ENCODE measurements at places on chromosomes 5 and 9.

- DNase-seq = no peak
These were observed 18.0 kb downstream of the POLR1E start for GRCh38 chr9:37503736-37504135.

DNA sequence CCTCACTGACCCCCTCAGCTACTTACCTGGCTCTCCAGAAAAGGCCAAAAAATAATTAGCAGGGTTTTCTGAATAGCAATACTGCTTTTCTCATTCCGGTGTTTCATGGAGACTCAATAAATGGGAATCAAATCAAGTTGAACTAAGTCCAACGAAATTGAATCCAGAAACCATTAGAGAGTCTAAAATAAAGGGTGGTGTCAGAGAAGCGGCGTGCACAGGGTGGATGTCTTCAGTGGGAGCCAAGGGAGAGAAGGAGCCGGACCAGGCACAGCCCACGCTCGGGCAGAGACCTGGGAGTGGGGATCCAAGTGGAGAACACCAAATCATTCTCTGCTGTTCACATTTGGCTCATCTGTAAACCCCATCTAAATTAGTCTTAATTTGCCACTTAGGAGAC lies 40.2 kb upstream of the WWC1 start:
- no peak for DNase-seq

DNA sequence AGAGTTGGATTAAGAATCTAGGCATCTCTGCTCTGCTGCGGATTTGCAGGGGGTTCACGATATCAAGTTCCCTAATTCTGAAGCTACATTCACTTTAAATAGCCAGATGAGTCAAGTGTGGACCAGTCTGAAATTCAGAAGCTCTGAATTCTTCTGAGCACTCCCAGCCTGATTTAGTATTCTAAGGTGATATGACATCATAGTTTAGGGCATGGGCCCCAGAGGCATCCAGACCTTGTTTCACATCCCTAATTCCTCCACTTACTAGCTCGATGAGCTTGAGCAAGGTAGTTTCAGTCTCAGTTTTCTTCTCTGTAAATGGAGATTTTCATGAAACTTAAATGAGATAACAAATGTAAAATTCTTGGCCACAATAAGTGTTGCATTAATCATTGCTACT lies 65.2 kb downstream of the TMEM167A start:
- DNase-seq = no peak

GRCh38 chr5:180193749-180194375 lies 15.1 kb downstream of the RASGEF1C start:
- DNase-seq = no peak

DNA sequence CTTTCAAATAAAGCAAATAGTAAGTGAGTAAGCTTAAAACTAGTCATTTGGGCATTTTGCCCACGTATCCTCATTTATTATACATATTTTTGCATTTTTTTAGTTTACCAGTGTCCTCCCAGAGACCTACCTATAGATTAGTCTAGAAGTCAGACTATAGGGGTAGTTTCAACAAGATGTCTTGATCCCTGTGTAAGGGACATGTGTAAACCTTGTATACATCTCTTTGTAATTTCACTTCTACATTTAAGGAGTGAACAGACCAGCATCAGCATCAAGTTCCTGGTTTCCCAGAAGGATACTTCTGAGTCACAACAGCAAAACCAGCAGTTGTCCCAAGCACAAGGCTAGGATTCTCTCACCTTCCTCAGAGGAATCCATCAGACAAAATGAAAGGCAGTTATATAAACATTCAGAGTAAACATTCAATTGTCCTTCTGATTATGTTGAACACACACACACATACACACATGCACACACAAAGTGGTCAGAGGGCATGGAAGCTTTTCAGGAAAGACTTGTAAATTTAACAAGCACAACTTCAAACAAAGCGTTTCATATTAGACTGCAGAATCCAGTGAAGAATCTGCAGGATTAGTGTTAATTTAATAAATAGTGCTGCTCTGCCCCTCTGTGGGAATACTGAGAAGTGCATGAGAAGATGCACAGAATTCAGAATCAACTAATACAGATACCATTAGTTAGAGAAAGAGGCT lies 55.4 kb downstream of the HINT1 start:
- DNase-seq = peak; percentile 36

- no peak for DNase-seq
These were observed 706.3 kb upstream of the WWC1 start for GRCh38 chr5:167585184-167585583.

GRCh38 chr5:138666226-138666742 lies 86.9 kb upstream of the CTNNA1 start:
- DNase-seq = no peak

GRCh38 chr9:17695482-17695881 lies 116.6 kb downstream of the SH3GL2 start:
- no peak for DNase-seq

DNA sequence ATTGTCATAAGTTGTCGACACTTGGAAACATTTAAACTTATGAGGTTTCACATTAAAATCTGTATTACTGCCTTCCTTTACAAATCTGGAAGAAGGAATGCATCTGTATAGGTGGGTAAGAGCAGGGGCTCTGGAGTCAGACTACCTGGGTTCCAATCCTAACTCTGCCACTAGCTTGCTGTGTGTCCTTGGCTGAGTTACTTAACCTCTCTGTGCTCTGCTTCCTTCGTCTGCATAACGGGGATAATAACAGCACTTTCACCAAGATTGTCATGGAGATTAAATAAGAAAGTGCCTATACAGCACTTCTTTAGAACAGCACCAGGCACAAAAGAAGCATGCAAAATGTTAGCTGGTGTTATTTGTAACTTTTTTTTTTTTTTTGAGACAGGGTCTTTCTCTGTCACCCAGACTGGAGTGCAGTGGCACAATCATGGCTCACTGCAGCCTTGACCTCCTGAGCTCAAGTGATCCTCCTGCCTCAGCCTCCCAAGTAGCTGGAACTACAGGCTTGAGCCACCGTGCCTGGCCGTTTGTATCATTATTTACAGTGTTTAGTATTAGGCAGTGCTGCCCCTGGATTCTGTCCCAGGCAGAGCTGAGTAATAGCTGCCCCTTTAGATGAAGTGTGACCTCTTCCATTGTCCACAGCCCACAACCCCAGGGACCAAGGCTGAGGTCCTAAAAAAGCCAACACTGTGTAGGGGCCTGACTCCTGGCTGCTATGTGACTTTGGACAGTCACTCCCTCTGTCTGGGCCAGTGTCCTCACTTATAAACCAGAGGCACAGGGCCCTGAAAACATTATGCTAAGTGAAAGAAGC lies 25.4 kb upstream of the TTLL11 start:
- DNase-seq = no peak

- no peak for DNase-seq
These were observed 90.7 kb downstream of the FNBP1 start for GRCh38 chr9:129952337-129952736.

GRCh38 chr9:100473276-100474081 lies 530 bp downstream of the TMEFF1 start:
- peak; percentile 52 for DNase-seq

DNA sequence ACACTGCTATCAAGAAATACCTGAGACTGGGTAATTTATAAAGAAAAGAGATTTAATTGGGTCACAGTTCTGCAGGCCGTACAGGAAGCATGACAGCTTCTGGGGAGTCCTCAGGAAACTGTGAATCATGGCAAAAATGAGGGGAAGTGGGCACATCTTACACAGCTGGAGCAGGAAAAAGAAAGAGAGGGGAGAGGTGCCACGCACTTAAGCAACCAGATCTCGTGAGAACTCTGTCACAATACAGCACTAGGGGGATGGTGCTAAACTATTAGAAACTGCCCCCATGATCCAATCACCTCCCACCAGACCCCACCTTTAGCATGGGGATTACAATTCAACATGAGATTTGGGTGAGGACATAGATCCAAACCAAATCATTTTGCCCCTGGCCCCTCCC lies 105.5 kb upstream of the CPLX2 start:
- DNase-seq = no peak

DNA sequence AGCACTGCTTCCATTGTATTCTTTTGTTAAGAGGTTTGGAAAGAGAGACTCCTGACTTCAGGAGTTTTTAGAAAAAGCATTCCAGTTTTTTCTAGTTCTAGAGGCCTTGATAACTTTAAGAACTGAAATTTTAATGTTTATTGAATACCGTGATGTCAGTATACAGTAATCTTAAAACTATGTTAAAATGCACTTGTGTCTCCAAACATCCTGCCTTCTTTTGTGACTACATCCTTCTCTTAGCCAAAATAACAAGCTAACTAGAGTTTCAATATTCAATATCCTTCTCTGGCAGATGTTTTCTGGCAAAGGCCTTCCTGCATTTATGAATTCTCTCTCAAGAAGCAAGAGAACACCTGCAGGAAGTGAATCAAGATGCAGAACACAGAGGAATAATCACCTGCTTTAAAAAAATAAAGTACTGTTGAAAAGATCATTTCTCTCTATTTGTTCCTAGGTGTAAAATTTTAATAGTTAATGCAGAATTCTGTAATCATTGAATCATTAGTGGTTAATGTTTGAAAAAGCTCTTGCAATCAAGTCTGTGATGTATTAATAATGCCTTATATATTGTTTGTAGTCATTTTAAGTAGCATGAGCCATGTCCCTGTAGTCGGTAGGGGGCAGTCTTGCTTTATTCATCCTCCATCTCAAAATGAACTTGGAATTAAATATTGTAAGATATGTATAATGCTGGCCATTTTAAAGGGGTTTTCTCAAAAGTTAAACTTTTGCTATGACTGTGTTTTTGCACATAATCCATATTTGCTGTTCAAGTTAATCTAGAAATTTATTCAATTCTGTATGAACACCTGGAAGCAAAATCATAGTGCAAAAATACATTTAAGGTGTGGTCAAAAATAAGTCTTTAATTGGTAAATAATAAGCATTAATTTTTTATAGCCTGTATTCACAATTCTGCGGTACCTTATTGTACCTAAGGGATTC lies 43.1 kb downstream of the NDFIP1 start:
- peak; percentile 67 for DNase-seq

DNA sequence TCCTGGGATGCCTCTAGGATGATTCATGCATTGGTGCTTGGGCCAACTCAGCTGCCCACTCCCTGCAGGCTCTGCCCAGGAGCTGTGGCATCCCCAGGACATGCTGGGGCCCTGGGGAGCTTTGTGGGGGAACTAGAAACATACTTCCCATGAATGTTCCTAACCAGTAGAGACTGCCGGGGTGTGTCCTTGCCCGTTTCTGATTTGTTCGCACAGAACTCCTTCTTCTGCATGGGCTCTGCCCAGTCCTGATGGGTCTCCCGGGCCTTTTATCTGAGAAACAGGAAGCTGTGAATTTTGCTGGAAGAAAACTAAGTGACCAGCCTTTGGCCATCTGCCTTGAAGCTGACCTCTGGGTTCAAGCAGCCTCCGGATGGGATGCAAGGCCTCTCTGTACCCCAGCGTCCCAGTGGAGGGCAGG lies 71.6 kb upstream of the RNU6ATAC start:
- no peak for DNase-seq

GRCh38 chr5:13585324-13585723 lies 359.2 kb downstream of the DNAH5 start:
- no peak for DNase-seq

GRCh38 chr9:124611106-124611505 lies 103.9 kb upstream of the NR5A1 start:
- no peak for DNase-seq

DNA sequence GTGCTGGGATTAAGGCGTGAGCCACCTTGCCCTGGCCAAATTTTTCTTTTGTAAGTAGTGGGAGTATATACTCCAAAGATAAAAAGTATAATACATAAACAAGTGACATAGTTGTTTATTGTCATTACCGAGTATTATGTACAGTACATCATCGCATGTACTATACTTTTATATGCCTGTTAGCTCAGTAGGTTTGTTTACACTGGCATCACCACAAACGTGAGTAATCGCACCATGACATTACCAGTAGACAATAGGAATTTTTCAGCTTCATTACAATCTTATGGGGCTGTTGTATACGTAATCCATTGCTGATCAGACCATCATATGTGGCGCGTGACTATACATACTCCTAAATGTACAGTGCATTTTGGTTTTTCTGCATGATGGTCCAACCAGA lies 9.8 kb downstream of the SECISBP2 start:
- no peak for DNase-seq

DNA sequence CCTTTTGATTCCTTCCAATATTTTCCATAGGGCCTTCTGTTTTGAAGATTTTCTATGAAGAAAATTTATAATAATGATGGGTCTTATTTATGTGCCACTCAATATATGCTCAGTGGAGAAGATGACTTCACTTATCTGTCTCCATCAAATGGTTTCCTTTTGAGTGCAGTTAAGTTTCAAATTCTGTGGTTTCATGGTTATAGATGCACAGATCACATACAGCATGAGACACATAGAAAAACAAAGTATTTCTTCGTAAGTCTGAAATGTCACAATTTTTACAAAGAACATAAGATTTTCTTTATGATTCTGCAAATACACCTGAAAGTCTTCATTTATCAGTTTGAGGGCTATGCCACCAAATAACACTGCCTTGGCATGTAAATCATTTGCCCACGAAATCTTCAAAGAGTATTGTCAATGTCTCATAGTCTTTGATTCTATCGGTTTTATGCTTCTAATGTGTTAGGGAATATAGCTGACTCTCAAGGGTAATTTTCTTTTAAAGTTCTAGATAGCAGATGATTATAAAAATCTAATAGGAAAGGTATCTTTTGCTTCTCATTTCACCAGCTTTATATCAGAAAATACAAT lies 14.1 kb downstream of the CFAP95 start:
- no peak for DNase-seq

GRCh38 chr9:9563817-9564216 lies 1049.0 kb downstream of the PTPRD start:
- no peak for DNase-seq

- no peak for DNase-seq
These were observed 176.7 kb upstream of the PPP2R2B start for GRCh38 chr5:147055089-147055826.

DNA sequence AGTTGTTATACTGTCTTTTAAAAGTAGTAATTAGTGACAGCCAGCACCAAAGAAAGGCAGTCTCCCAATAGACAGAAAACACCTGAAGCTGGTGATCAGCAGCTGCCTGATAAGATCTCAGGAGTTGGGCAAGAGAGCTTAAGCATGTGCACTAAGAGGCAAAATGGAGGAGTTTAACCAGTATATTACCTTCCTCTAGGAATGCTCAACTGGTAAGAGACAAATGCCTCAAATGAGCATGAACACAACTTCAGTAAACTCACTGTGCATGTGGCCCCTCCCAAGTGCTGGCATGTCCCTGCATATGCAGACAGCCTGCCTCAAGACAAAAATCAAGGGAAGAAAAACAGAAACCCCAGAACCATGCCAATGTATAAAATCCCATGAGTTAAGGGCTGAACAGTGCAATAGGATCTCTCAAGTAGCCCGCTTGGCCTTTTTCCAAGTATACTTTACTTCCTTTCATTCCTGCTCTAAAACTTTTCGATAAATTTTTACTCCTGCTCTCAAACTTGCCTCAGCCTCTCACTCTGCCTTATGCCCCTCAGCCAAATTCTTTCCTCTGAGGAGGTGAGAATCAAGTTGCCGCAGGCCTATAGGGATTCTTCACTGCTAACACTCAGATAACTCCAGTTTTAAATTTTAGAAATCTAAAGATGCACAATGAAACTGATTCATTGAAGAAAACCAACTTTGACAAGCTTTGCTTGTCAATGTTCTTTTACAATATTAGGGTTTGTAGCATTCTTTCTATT lies 724.8 kb upstream of the RIOK2 start:
- no peak for DNase-seq

GRCh38 chr5:152349683-152350526 lies 55.2 kb downstream of the NMUR2 start:
- peak; percentile 56 for DNase-seq
